ENCODE measurements at places on chromosomes 16 and 17.

DNA sequence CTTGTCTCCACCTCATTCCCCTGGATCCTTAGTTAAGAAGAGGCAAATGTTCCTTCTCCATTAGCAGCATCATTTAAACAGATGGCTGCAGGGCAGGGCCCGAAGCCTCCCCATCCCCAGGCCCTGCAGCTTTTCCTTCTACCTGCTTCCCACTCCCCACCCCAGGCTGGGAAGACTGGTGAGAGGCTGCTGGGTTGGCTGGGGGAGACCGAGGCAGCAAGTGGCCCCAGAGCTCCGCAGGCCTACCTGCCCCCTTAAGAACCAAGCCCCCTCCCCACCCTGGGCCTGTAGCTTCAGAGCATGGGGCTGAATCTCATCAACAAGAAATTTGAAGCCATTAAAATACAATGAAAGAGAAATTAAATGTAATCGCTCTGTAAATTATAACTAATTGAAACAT is 22.1 kb upstream of the RPL38 start:
- H3K36me3 ChIP-seq: no peaks in the 10 kb centered on the region
- no peaks in the 10 kb centered on the region for H3K4me1 ChIP-seq
- H3K27ac ChIP-seq: no peak overlapping the region
- H3K27me3 ChIP-seq: peaks cover 3% of the 10 kb centered on the region
- DNase-seq: no peak

GRCh38 chr17:44280392-44280937 is 12.5 kb upstream of the SLC4A1 start:
- H3K4me1 ChIP-seq: peaks cover 11% of the 10 kb centered on the region
- H3K27ac ChIP-seq: no peak overlapping the region
- H3K36me3 ChIP-seq: no peaks in the 10 kb centered on the region

DNA sequence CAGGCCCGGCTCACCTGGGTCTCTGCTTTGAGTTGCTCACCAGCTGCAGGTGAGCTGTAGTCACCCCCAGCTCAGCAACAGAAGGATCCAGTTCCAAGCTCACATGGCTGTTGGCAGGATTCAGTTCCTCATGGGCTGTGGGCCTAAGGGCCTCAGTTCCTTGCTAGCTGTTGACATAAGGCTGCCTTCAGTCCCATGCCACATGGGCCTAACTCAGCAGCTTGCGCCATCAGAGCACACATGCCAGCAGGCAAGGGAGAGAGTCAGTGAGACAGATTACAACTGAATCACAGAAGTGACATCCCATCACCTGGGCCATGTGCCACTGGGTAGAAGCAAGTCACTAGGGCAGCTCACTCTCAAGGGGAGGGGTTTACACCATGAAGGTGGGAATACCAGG is 24.7 kb downstream of the PSMD7 start:
- H3K4me1 ChIP-seq: peaks cover 11% of the 10 kb centered on the region
- peaks cover 11% of the 10 kb centered on the region for H3K36me3 ChIP-seq
- H3K27ac ChIP-seq: no peak overlapping the region
- peaks cover 2% of the 10 kb centered on the region for H3K27me3 ChIP-seq
- no peak overlapping the region for H3K4me3 ChIP-seq

- no peak overlapping the region for H3K4me3 ChIP-seq
- H3K27me3 ChIP-seq: peaks cover 20% of the 10 kb centered on the region
- peak; percentile 32 for DNase-seq
- peaks cover 4% of the 10 kb centered on the region for H3K4me1 ChIP-seq
- peaks cover 3% of the 10 kb centered on the region for H3K36me3 ChIP-seq
- no peak overlapping the region for H3K27ac ChIP-seq
These were observed 3.4 kb upstream of the NTN3 start for GRCh38 chr16:2467528-2468232.

- DNase-seq: peak; percentile 5
- no peak overlapping the region for H3K4me3 ChIP-seq
- H3K4me1 ChIP-seq: peaks cover 15% of the 10 kb centered on the region
- H3K27ac ChIP-seq: no peak overlapping the region
- no peaks in the 10 kb centered on the region for H3K27me3 ChIP-seq
These were observed 199.5 kb upstream of the PMFBP1 start for GRCh38 chr16:72371307-72372086.

DNA sequence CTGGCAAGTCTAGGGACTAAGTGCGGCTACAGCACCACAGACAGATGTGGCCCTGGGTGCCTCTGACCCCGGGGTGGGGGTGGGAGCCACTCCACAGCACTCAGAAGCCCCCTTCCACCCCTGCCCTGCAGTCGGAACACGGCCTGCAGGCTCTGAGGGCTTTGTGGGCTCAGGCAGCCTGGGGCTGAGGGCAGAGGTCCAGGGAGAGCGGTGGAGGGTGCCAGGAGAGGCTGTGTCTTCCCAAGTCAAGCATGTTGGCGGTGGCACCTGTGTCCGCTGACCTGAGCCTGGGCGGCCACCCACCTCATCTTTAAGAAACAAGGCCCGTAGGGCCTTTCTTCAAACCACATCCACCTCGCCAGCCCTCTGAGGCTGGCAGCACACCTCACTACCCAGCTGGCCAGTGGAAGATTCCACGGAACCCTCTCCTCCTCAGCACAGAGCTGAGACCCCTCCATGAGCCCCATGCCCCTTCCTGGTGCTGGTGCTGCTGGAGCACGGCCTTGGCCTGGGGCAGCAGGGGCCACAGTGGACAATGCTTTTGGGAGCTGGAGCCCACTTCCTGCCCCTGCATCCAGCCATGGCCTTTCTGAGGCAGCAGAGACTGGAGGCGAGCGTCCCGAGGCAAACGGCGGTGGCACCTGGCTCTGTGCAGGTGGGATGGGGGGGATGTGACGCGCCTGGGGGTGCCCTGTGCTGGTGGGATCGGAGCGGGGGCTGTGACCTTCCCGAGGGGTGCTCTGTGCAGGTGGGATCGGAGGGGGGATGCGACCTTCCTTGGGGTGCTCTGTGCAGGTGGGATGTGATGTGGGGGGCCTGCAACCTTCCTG is 77.8 kb downstream of the ZNF778 start:
- peaks cover 61% of the 10 kb centered on the region for H3K4me1 ChIP-seq
- no peak overlapping the region for H3K27ac ChIP-seq
- H3K36me3 ChIP-seq: peaks cover 33% of the 10 kb centered on the region
- H3K27me3 ChIP-seq: peaks cover 29% of the 10 kb centered on the region

DNA sequence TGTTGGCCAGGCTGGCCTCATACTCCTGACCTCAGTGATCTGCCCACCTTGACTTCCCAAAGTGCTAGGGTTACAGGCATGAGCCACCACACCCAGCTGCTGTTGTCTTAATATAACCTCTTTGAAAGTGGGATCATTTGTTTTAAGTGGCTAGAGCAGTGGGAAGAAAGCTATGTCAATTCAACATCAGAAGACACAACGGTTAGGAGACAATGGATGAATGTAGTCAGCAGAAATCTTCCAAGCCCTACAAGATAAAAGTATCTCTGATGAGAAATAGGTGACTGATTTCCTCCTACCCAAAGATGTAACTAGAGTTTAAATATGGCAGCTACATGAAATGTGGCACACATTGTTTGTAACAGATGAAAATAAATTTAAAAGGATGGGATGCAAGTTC is 20.0 kb upstream of the TRIM25 start:
- no peak overlapping the region for H3K4me3 ChIP-seq
- no peak overlapping the region for H3K27ac ChIP-seq
- no peaks in the 10 kb centered on the region for H3K27me3 ChIP-seq
- no peak for DNase-seq
- H3K4me1 ChIP-seq: no peaks in the 10 kb centered on the region

DNA sequence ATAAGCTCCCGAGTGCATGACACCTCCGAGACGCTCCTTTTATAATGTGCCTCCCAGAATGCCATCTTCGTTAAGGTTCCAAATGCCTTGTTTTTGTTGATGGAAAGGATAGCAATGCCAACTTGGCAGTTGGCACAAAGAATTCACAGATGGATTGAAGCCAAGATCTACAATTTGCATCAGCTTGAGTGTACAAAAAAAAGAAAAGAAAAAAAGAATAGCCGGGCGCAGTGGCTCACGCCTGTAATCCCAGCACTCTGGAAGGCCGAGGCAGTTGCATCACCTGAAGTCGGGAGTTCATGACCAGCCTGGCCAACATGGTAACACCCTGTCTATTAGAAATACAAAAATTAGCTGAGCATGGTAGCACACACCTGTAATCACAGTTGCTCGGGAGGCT is 7.6 kb downstream of the TBC1D16 start:
- peaks cover 52% of the 10 kb centered on the region for H3K4me1 ChIP-seq
- H3K27ac ChIP-seq: no peak overlapping the region
- H3K27me3 ChIP-seq: peaks cover 7% of the 10 kb centered on the region
- no peak overlapping the region for H3K4me3 ChIP-seq

DNA sequence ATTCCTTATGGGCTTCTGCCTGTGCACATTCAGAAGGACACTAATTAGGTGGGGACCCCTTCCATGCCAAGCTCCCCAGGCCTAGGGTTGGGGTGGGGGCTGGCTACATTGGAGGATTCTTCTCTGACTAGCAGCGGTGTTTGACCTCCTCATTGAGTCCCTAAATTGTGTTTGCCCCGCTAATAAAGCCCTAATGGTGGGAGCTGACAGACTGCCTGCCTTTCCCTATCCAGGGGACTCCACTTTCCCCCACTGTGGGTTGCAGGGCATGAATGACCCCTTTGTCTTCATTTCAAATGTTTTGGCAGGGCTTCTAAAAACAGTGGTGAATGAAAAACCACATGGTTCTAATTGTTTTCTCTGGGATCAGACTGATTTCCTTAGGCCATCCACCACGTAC is 476.8 kb upstream of the CDH11 start:
- H3K4me1 ChIP-seq: no peaks in the 10 kb centered on the region
- H3K27me3 ChIP-seq: no peaks in the 10 kb centered on the region
- H3K27ac ChIP-seq: no peak overlapping the region
- H3K36me3 ChIP-seq: no peaks in the 10 kb centered on the region
- no peak overlapping the region for H3K4me3 ChIP-seq

DNA sequence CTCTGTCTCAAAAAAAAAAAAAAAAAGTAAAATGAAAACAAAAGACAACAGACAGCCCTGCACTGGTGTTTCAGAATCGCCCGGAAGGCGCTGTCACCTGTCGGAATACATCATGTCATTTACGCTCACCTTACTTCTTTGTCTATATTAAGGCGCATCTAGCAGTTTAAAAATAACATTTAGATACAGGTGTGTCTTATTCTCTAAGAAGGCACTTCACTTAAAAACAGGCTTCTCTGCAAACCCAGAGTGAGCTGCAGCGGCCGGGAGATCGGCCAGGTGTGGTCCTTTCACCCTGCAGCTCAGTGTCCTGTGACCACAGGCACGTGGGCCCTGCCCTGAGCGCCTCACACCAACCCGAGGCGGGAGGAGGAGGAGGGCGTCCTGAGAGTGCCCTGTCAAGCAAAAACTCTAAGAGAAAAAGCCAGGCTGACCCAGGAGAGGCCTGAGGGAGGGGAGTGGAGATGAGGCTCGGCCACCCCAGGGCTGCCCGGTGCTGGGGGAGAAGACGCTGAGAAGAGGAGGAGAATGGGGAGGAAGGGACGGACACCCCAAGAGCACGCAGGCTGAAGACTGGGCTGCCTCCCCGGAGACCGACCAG is 3.3 kb upstream of the LMF1 start:
- H3K27ac ChIP-seq: no peak overlapping the region
- no peak for DNase-seq
- H3K4me1 ChIP-seq: peaks cover 2% of the 10 kb centered on the region
- H3K36me3 ChIP-seq: peaks cover 7% of the 10 kb centered on the region
- H3K4me3 ChIP-seq: no peak overlapping the region

DNA sequence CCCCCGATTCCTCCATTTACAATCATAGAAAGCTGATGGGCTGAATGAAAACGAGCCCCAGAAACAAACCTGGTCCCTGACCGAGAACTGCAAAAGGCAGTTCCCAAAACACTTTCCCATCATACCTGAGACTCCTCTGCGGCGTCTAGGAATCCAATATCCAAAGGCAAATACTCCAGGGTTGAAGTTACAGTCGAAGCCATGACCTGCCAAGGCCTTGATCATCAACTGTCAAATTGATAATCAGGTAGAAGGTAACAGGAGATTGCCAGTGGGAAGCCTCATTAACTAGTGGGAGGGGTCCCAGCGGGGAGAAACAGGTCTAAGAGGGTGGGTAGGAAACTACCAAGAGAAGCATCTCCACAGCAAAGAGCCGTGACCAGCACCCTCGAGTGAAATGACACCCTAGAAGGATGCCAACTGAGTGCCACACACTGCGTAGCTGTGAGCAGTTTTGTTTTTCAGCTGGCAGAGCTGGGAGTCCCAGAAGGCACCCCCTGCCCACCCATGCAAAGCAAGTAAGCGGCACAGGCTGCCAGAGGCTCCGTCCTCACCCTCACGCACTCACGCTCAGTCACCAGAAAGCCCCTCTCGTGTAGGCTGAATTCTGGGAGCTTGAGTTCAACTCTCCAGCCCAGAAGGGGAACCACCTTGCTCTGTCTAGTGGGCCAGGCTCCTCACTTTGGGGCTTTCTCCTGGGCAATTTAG is 146.1 kb downstream of the GAS7 start:
- H3K27me3 ChIP-seq: peaks cover 2% of the 10 kb centered on the region
- peaks cover 16% of the 10 kb centered on the region for H3K4me1 ChIP-seq
- DNase-seq: no peak

DNA sequence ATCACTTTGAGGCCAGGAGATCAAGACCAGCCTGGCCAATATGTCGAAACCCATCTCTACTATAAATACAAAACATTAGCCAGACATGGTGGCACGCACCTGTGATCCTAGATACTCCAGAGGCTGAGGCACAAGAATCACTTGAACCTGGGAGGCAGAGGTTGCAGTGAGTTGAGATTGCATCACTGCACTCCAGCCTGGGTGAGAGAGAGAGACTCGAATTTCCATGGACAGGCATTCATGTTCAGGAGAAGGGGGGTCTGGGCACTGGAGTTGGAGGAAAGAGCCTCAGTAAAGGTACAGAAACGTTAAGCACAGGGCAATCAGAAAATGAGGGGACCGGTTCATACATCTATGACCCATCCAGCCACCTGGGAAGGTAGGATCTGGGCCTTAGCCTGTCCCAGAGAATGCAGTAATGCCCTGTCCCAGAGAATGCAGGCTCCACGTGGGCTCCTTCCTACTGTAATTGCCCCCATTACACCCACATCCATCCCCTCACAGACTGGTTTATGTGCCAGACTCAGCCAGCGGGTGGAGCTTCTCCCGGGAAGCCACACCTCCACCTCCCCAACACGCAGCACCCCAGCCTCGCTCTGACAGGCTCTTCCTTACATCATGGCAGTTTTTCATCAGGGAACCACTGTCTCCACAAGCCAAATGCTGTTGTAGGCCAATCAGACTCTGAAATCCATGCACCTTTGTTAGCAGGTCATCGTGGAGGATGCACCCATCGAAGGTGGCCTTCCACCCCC is 21.6 kb upstream of the ARL4D start:
- peaks cover 6% of the 10 kb centered on the region for H3K27me3 ChIP-seq
- H3K4me1 ChIP-seq: peaks cover 1% of the 10 kb centered on the region
- no peak overlapping the region for H3K27ac ChIP-seq

DNA sequence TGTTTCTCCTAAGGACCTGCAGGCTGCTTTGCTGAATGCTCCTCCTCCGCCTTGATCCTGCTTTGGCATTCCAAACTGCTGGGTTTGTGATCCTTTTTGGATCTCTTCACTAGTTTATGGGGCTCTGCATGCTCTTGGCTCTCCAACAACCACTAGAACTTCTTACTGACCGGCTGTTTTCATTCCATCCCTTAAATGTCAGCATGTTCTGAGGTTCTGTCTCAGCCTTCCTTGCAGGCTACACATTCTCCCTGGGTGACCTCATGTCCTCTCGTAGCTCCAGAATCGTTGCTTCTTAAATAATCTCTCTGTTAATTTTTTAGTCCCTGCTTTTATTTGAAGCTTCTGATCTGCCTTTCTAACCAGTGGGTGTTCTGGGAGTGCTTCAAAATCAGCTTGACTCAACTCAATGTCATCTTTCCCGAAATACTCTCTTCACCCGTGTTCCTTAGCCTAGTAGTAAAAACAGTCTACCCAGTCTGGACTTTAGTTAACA is 119.0 kb upstream of the HS3ST2 start:
- no peaks in the 10 kb centered on the region for H3K27me3 ChIP-seq
- no peaks in the 10 kb centered on the region for H3K4me1 ChIP-seq
- no peak for DNase-seq
- H3K4me3 ChIP-seq: no peak overlapping the region
- H3K27ac ChIP-seq: no peak overlapping the region

All from endothelial cell (in vitro differentiated cells).